ENCODE measurements at places on chromosomes 12 and 14.
A peak's percentile ranks its signal among the peaks of the same experiment; 100 is the strongest.

DNA sequence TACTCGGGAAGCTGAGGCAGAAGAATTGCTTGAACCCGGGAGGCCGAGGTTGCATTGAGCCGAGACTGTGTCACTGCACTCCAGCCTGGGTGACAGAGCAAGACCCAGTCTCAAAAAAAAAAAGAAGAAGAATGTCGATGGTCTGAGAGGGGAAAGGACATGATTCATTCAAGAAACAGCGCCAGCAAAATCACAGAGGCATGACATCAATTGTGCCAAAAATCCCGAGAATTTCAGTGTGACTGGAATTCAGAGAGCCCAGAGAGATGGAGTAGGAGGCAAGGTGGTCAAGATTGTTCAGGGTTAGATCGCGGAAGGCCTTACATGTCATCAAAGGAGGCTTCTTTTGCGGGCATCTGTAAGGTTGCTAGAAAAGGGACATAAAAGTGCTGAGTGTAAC lies 483.3 kb downstream of the VRK1 start:
- DNase-seq, result no peak

- DNase-seq, result no peak
Measured at GRCh38 chr14:100526632-100527031, 60.6 kb downstream of the BEGAIN start.

GRCh38 chr12:52645982-52646381 lies 6.0 kb downstream of the KRT2 start:
- no peak for DNase-seq

GRCh38 chr14:33668066-33668465 lies 282.8 kb downstream of the EGLN3 start:
- DNase-seq, result no peak

- DNase-seq, result no peak
Measured at GRCh38 chr12:53298164-53298563, 1.3 kb upstream of the MYG1 start.

DNA sequence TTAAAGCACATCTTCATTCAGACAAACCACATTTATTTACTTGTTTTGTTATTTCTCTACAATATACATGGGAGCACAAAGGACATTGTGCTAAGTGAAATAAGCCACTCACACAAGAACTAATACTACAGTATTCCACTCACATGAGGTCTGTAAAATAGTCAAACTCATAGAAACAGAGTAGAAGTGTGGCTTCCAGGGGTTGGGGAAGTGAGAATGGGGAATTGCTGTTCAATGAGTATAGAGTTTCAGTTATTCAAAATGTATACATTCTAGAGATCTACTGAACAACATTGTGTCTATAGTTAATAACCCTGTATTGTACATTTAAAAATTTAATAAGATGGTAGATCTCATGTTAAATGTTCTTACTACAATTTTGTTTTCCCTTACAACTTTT lies 88.8 kb downstream of the ATXN7L3B start:
- no peak for DNase-seq

GRCh38 chr14:69097974-69098373 lies 54.9 kb downstream of the DCAF5 start:
- DNase-seq, result no peak

GRCh38 chr14:50045039-50045711 lies 71.2 kb downstream of the VCPKMT start:
- peak; percentile 51 for DNase-seq

DNA sequence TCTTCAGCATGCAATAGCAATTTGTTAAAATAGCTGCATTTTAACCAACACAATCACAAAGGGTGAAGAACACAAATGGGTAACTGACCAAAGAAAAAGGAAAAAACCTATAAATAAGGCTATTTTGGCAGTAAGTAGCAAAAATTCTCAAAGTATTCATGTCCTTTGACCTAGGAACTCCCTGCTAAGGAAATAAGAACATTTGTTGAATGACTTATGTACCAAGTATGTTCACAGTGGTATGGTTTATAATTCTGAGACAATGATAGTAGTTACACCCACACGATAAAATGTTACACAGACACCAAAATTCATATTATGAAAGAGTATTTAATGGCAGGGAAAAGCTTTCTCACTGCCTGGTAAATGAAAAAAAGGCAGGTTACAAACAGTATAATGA lies 16.9 kb downstream of the CCDC88C start:
- DNase-seq, result no peak

GRCh38 chr12:47812797-47813510 lies 6.7 kb downstream of the HDAC7 start:
- DNase-seq, result peak; percentile 85

DNA sequence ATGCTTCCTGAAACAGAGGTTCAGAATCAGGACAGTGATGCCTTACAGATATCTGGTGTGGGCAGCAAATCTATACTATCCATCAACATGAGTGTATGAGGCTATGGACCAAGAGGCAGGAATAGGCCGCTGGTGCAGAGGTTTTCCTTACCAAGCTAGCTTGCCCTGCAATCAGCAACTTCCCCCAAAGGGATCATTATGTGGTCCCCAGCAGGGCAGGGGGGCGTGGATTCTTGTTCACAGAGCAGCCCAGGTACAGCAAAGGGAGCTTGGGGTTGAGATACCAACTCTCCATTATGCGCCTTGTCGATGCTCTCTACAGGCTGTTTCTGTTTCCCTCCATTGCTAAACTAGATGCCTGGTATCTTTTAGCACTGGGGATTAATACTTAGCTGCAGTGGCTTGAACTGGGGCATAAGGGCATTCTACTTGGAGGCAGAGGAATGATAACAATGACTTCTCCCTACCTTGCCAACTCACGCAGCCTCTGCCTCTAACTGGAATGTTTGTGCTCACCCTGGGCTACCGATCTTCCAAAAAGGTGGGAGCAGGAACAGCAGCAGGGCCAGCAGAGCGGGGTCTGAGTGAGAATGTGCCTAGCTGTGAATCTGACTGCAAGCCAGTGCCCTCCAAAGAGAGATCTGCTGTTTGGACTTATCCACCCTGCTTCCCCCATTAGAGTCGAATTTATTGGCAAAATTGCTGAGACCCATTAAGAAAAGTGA lies 10.3 kb upstream of the KRT1 start:
- DNase-seq, result no peak

GRCh38 chr14:100524933-100525243 lies 62.3 kb downstream of the BEGAIN start:
- DNase-seq, result no peak

DNA sequence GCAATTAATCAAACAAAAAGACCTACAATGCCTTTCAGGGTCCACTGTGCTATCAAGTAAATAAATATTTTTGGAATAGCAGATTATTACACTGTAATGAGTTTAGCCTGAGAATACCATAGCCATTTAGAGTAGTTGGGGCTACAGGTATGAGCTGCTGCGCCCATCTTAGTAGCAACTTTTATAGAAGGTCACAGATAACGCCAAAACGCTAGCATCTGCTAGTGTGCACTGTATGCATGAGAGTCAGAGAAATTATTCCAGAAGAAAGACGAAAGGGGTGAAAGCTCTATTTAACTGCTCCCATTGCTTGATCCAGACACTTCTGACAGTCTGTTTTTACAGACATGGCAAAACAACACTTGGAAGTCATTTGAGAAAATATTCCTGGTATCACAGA lies 48.5 kb upstream of the SLC2A13 start:
- DNase-seq, result no peak

DNA sequence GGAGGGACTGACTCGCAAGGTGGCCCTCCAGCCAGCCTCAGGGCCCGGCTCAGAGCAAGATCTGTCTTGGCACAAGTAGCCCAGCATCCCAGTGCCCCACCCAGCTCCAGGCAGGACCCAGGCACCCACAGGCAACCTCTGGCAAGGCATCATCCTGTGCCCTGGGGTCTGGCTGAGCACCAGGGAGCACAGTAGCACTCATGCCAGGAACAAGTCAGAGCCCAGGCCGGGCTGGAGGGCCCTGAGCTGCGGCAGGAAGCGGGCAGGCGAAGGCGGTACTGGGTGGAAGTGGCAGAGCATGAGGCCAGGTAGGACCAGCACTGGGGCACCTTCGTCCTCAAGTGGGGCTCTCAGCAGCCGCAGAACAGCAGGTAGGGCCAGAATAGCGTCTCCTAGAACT lies 5.2 kb upstream of the DIO3 start:
- DNase-seq, result no peak

- DNase-seq, result peak; percentile 73
Measured at GRCh38 chr14:91418387-91419043, 895 bp upstream of the CCDC88C start.

DNA sequence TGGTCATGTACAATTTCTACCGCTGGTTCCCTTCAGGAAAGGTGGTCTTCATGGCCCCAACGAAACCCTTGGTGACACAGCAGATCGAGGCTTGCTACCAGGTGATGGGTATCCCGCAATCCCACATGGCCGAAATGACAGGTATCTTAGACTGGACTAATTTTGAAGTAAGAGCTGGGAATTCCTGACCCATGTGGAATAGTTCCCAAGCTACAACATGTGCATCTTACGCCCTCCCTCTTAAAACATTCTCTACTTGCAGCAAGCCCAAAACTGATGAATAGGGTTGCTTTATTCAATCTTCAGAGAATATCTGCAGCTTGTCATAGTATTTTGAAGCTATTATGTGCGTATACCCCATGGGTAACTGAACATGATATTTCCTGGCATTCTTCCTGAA lies 669 bp downstream of the FANCM start:
- DNase-seq, result no peak

DNA sequence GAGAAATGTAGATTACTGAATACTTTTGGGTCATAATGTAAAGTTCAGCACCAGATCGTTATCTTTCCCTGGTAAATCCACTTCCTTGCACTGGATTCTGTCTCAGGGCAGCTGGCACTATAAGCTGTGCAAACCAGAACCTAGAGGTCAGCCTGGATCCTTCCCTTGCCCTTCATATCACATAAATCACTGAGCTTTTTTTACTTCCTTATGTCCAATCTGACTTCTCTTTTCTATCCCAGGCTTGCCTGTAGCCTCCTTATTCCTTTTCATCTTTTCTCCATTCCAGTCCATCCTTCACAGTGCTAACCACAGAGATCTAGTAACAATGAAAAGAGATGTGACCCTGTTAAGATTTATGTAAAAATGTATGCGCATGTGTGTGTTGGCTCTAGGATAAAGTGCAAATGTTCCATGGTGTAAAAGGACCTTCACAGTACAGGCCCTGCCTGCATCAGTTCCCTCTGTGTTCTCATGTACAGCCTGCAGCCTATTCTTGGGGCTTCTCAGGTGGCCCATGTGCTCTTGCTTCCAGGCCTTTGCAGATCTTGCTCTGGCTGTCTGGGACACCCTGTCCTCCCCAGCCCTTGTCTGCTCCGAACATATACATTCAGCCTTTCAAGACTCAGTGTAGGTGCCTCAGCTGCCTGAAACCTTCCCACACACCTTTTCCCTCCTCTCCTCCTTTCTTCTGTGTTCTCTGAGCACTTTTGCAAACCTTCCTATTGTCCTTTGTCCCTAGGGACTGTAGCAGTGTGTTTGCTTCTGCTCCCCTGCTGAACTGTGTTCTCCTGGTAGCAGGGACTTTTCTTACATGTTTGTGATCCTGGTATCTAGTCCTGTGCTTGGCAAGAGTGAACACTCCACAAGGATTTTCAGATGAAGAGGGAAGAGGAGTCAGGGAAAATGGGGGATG lies 30.0 kb downstream of the PELI2 start:
- no peak for DNase-seq

DNA sequence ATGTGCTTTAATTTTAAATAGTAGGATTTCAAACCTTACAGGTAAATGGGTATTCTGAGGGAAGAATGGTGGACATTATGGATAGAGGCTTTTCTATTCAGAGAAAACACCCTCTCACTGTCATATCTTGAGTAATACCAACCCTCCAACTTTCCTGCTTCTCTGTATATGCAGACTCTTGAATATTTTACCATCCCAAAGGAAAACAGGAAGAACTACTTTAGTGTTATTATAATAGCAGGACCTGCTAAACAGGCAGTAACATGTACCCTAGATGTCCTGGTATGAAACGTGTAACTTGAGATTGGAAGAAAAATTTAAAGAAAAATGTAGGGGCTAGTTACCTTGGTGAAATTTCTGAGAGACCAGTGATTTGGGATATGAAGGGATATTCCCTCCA lies 82.9 kb upstream of the TRHDE start:
- no peak for DNase-seq

DNA sequence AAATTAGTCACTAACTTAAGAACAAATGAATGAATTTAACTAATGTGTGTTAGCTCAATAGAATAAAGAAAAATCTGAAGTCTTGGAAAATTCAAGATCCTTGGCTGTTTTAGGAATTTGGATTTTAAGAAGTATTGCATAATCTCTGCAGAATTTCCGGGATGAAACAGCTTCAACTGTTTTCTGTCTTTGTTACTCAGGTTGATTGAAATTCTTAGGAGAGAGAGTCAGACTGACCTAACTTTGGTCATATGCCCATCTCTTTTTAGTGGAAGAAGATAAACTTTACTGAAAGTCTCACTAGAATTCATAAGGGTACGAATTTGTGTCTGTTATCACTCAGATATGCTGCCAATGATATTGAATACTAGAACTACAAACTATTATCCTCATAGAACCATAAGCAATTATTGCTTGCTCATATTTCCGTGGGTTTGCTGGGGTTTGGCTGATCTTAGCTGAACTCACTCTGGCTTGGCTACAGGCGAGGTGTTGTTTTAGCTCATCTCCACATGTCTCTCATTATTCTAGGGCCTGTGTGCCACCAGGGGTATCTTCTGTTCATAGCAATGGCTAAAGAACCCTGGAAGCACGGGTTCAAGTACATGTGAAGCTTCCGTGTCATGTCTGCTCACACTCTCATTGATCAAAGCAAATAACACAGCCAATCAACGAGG lies 257.4 kb upstream of the NOVA1 start:
- no peak for DNase-seq

DNA sequence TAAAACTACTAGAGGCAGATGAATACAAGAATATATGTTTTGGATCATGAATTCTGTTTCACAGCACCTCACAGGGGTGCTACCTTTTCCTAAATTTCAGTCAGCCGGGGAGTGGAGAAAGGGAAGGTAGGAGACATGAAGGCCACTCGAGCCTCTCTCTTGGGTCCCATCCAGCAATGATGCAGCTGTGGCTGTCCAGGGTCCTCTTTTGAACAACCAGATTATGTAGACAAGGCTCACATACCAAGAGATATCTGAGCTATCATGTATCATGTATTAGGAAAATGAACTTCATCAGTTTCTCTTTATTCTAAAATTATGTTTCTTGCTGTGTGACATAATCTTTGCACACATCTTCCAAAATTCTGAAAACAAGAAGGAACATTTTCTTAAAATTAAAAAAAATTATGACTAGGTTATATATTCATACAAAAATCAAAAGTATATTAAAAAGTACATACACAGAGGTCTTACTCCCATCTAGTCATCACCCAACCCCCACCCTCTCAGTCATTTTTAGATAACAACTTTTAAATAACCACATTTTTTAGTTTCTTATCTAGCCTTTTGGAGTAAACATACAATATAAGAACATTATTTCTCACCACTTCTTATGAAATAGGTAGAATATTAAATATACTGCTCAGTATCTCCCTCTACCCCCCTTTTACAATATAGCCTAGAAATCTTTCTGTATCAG lies 88.7 kb downstream of the ACADS start:
- no peak for DNase-seq
